ENCODE measurements at places on chromosomes 1 and 21. TPM values are rescaled to one million over a fixed set of nuclear protein-coding genes. Genes with fewer than 3 reads are reported as not detected.

GRCh38 chr1:3546048-3546384, 65.3 kb downstream of the MEGF6 start:
- DNase-seq, result no peak

GRCh38 chr1:168920456-168921094, 185.9 kb upstream of the ATP1B1 start:
- DNase-seq, result no peak

ICOSLG gene
- 1.2 TPM for total RNA-seq

- DNase-seq, result no peak
Measured at GRCh38 chr1:190391582-190391981, 86.1 kb downstream of the BRINP3 start.

DNA sequence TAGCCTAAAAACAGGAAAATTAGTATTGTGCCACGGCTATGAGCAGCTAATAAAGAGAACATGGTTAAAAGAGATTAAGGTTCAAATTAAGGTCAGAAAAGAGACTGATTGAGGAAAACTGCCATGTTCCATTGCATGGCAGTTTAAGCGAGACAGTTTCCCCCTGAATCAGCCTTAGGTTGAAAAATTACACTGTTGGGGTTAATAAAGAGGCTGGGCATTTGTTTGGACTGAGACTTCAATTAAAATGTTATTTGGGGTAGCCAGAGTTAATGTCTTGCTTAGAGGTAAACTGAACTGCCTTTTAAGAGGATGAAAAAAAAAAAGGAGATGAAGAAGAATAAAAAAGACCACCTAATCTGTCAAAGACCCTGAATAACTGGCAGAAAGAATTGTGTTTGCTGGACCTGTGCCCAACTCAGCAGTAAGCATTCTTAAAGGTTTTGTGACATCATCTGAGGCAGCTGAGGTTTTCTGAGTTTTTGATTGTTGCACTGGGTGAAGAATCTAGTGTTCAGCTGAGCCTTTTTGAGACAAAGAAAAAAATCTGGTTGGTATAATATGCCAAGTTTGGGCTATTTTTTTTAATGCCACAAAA, 17.7 kb upstream of the PROX1 start:
- no peak for DNase-seq

ISG20L2 gene
- total RNA-seq, result 33.4 TPM

GRCh38 chr21:34956416-34957316, 92.4 kb downstream of the RUNX1 start:
- no peak for DNase-seq

- DNase-seq, result no peak
Measured at GRCh38 chr1:147833231-147833860, 69.2 kb upstream of the GJA8 start.

GRCh38 chr1:50967416-50968157, 2.5 kb upstream of the CDKN2C start:
- DNase-seq, result no peak

CFHR2 gene
- total RNA-seq, result not detected

TTC13 gene
- 62.5 TPM for total RNA-seq

GRCh38 chr1:227756172-227756959, 21.1 kb downstream of the SNAP47 start:
- no peak for DNase-seq

TENT5C gene
- total RNA-seq, result 0.05 TPM

OR2L13 gene
- total RNA-seq, result not detected

GRCh38 chr1:198641966-198642668, 3.3 kb downstream of the PTPRC start:
- DNase-seq, result no peak

DNA sequence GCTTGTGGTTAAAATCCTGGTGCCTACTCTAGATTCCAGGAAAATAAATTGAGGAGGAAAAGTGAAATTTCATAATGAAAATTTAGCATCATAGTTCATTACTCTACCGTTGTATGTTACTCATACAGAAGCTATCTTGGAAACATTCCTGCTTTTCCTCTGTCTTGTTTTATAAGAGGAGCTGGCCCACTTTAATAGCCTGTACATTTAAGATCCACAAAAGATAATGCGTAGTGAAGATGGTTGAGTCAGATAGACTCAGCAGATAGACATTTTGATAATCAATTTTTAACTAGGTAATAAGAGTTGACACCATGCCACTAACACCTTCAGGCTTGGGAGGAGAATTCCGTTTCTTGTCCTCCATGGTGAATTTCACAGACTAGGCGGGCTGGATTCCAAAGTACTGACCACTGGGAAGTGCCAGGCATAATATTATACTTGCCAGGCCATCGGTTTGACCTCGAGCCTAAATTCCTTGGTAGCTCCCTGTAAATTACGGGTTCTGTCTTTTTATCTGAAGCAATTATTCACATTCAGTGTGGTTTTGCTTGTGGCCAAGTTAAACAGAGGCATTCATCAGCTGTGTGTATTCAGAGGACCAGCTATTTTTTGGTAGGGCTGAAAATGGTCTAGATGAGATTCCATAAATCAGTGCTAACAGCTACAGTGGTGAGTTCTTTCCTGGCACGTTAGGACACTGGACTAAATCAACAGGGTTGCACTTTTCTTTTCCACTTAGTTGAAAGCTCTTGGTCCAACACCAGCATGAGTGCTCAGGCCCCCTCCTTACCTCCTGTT, 111.9 kb upstream of the KAZN start:
- no peak for DNase-seq

AADACL4 gene
- total RNA-seq, result not detected

Data from endothelial cell (in vitro differentiated cells).